Activated CD4-positive, alpha-beta T cell treated with anti-CD3 and anti-CD28 coated beads, Interleukin-2, amount 50 U/mL, for 48 hours (primary cell): ENCODE measurements at places on chromosomes 2 and 18.

GRCh38 chr2:222399038-222399783 lies 25.1 kb upstream of the SGPP2 start:
- no peak for DNase-seq

- peak; percentile 38 for DNase-seq
Measured at GRCh38 chr2:62724886-62725711, 19.6 kb downstream of the EHBP1 start.

DNA sequence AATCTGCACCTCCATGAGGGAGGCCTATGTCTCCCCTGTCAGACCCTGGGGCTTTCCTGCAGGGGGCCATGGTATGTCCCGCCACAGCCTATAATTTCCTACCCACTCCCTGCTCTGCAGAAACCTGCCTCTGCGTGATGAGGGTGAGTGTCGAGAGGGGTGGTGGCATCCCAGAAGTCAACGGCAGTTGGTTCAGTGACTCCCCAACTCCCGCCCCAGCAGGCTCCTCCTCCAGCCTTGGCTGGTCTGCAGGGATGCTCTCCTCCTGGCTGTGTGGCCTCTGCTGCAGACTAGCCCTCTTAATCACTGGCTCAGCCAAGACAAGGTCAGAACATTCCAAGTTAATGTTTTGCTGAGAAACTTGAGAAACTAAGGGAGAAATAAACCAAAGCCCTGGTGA lies 13.3 kb downstream of the CELF4 start:
- DNase-seq = no peak

DNA sequence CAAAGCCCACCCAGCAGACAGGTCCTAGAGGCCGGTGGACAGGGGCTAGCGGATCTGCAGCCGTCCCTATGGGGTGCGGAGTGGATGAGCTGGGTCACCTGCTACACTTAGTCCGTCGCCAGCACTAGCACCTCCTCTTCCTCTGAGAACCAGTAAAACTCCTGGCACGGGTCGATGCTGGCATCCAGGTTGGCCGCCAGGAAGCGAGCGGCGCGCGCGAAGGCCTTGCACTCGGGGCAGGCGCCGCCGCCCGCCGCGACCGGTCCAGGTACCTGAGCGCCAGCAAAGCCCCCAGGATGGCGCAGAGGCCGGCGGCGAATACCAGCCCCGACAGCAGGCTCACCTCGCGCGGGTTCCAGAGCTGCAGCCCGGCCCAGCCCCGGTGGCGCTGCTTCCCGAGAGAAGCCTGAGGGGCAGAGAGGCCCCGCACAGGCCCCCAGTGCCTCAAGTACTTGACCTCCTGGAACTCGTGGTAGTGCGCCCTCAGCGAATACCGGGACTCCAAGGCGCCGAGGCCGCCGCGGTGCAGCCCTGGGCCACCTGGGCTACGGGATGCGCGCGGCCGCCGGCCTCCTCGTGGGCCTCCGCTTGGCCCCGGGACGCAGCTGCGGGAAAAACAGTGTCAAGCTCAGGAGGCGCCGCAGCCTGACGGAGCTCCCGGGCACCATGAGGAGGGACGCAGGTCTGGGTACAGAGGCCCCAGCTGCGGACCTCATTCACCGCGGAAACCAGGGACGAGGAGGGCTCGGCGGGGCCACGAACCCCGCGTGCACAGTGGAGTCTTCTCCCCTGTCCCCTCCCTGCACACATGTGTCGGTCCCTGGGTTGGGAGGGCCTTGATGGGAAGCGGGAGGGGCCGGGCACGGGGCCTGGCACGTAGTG lies 27.5 kb upstream of the ALPP start:
- no peak for DNase-seq

DNA sequence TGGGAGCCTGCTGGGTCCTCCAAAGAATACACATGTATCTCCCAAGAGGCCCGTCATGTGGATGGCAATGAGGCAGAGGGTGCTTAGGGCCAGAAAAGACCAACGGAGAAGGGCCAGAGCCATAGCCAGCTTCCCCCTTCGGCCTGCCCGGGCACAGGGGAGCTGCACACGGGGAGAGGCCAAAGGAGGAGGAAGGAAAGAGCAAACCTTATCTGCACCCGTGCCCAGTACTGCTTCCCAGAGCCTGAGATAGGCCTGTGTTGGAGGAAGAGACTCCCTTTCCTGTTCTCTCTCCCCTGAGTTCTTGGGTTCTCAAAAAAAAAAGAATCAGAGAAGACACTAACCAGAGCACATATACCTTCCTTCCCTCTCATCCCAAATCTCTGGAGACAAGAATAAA lies 250.3 kb downstream of the ANAPC1 start:
- DNase-seq = no peak

GRCh38 chr18:31634331-31634713 lies 42.6 kb downstream of the TTR start:
- no peak for DNase-seq

DNA sequence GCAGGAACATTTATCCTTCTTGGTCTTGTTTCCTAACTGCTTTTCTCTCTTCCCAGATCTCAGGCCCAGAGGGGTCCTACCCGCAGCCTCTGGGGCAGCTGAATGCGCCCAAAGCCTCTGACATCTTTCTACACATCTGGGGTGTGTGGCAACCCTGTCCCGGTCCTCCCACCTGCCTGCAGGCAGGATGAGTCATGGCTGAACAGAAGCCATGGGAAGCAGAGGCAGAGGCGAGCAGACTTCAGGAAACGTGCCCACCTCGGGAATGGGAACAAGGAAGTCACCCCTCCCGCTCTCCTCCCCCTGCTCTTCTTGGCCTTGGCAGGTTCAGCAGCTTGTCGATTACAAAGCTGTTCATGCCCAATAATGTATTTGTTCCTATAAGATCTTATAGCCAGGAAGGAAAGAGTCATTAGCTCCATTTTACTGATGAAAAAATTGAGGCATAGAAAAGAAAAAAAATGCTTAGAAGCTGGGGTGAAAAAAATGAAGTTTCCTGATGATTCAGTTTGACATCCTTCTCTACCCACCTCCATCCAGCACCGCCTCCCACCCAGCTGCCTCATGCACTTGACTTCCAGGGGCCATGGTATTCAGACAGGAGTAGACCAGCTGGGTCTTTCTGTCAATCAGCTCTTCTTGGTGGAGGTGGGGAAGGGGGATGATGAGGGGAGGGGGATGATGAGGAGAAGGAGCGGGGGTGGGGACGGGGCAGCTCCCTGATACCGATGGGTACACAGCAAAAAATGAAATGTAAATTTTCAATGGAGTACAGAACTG lies 10.4 kb upstream of the KCNF1 start:
- no peak for DNase-seq

- no peak for DNase-seq
Measured at GRCh38 chr18:54906331-54907185, 52.7 kb downstream of the CCDC68 start.

- DNase-seq = no peak
Measured at GRCh38 chr18:24968238-24968775, 383.7 kb downstream of the ZNF521 start.

DNA sequence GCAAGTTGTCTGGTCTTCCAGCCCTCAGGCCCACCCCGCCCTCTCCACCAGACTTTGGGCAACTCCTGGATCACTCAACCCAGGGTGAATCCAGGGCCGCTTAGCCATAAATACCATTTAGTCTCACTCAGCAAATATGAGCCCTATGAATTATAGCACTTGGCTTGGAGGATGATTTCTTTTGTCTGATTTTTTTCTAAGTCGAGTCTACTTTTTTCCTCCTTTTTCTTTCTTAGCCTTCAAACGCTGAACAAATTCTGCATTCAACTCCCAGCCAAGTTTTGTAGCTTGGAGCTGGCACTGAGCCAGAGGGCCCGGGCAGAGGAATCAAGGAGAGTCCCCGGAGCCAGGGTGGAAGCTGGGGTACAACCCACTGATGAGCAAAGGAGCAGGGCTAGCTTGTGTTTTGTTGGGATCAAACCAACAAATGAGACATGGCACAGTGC lies 48.7 kb downstream of the SERTAD2 start:
- no peak for DNase-seq

- DNase-seq = no peak
Measured at GRCh38 chr18:7958081-7958896, 391.2 kb downstream of the PTPRM start.

- no peak for DNase-seq
Measured at GRCh38 chr2:152222975-152223637, 47.5 kb upstream of the STAM2 start.

- DNase-seq = no peak
Measured at GRCh38 chr2:80222644-80223043, 81.9 kb downstream of the LRRTM1 start.

DNA sequence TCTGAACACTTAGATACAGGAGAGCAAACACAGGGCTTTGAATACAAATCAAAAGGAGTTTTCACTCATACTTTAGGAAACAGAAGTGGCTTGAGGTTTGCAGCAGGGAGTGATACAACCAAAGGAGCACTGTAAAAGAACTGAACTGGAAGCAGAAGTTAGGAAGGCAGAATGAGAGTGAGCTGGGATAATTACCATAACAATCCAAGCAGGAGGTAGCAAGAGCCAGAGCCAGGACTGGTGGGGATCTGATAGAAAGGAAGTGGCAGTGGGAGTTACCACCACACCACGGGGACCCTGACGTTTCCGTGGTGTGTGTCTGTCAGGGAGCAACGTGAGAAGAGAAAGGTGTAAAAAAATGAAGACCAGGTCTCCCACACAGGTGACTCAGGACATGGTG lies 81.3 kb upstream of the EPB41L3 start:
- no peak for DNase-seq

- DNase-seq = no peak
Measured at GRCh38 chr2:180405520-180405919, 398.4 kb upstream of the CWC22 start.

DNA sequence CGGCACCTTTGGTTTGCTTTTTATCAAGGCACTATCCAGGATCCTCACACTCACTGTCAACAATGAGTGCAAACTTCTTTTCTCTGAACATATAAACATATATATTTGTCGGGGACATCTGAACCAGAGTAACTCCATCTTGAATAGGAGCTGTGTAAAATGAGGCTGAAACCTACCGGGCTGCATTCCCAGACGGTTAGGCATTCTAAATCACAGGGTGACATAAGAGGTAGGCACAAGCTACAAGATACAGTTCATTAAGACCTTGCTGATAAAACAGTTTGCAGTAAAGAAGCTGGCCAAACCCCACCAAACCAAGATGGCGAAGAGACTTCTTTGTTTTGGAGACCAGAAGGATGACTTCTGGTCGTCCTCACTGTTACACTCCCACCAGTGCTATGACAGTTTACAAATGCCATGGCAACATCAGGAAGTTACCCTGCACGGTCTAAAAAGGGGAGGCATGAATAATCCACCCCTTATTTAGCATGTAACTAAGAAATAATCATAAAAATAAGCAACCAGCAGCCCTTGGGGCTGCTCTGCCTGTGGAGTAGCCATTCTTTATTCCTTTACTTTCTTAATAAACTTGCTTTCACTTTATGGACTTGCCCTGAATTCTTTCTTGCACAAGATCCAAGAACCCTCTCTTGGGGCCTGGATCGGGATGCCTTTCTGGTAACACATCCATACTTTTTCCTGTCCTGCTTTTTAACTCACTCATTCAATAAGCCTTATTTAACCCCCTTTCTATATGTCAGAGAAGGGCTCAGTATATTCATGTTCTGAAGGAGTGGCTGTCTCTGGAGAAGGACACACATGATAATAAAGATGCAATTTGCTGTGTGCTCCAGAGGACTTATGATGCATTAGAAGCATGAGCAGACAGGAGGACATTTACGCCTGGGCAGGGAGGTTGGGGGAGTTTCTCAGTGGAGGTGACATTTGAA lies 65.4 kb downstream of the TACR1 start:
- DNase-seq = no peak

DNA sequence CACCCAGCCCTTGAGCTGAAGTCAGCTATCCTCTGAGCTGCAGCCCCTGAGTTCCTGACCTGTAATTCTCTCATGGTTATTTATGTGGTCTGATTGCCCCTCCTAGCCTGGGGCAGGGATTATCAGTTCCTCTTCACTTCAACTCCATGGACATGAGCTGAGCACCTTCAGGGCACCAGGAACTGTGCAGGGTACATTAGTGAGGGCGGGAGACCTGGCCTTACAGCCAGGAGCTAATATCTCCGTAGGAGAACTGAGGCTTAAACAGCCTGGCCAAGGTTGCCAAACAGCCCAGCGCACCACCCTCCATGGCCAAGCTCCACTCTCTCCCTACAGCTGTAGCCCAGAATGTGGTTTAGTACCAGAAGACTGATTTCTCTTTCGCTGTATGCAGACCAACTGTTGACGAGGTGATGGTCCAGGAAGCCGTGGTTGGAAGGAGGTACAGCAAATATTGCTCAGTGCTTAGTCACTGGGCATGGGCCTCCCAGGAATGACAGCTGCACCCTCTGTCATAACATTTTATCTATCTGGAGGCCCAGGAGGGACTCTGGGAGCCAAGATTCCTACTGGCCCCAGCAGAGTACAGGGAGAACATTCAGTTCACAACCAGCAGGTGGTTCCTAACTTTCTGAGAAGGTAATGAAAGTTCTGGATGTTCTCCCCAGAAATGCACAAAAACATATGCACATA lies 228.7 kb upstream of the SIX2 start:
- peak; percentile 27 for DNase-seq
